Activated CD4-positive, alpha-beta T cell treated with anti-CD3 and anti-CD28 coated beads, Interleukin-10, Interleukin-2, amounts not matched to agents 100 ng/mL and 50 ng/mL, durations not matched to agents 16 hours and 8 hours (primary cell): ENCODE measurements at places on chromosomes 6 and 20.
A peak's percentile ranks its signal among the peaks of the same experiment; 100 is the strongest.

DNA sequence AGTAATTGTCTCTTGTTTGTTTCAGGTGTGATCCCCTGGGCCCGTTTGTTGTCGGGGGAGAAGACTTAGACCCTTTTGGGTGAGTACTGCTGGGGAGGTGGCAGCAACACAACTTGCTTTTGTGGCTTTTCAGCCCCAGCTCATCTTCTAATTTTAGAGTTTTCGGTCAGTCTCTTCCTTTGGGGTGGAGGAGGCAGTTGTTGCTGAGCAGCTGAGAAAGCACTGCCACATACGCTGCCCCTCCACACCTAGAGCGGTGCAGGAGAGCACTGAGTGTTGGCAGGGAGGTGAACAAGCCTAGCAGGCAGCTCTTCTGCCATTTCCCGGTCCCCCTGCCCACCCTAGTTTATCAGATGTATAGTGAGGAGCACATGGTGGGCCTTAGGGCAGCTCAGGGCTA, 21.7 kb downstream of the TMEM74B start:
- no peak for DNase-seq

DNA sequence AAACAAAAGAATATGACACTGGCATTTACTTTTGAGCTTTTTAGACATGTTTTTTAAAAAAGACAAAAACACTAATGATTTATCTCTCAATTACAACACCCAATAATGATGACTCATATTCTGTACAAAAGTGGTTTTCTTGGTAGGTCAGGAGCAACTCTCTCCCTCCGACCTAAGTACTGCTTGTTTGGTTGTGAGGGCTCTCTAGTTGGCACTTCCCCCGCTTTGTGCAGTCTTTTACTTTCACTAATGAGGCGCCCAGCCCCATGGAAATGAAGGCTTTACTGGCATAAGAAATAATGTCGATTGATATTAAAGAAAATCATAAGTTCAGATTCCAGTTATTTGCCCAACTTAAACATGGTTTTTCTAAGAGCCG, 1.3 kb downstream of the KPNA5 start:
- peak; percentile 75 for DNase-seq

- no peak for DNase-seq
Observed at GRCh38 chr6:14187406-14187805, 69.8 kb downstream of the CD83 start.

- DNase-seq, result no peak
Observed at GRCh38 chr20:39893003-39893685, 795.9 kb downstream of the MAFB start.
